ENCODE measurements at places on chromosomes 12 and 14.

- no peak for DNase-seq
These were observed 200.3 kb downstream of the KTN1 start for GRCh38 chr14:55780156-55780946.

- no peak for DNase-seq
These were observed 157.1 kb downstream of the TTC7B start for GRCh38 chr14:90659156-90659555.

DNA sequence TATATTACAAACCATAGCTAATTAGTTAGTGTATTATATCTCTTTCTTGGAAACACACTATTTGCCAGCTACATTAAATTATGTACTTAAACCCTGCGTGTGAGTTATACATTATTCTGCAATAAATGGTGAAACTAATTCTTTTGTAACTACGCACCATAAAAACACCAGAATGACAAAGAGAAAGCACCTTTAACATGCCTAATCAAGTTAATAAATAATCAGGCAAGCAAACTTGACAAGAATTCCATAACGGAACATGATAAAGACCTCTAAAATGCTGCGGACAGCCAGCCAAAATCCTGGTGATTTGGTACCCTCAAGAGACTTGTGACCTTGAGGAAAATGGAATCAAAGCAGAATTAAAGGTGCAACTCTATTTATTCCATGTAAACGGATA lies 375.3 kb upstream of the KITLG start:
- DNase-seq: no peak

DNA sequence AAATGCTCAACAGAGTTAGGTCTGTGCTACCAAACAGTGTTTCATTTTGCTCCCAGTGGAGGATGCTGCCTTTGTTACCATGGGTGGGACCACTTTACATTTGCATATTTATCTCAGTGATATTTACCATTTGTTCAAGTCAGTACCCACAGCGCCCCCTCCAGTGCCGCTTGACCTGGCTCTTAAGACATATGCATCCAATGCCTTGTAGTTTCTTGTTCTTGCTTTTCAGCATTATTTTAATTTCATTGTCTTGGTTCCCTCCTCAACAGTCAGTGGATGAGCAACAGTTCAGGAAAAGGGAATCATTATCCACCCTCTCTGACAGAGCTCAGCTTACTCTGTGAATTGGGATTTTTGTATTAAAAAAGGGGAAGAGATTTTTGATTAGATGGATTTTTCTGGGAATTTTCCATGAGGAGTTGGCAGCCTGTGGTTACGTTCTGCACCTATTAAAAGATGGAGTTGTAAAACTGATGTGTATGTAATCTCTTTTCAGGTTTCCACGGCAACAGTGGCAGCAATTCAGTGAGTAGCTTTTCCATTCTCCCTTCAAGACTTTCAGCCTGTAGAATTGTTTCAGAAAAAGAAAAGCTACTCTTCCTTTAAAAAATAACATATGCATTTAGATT lies 240.5 kb upstream of the DAAM1 start:
- DNase-seq: no peak
